ENCODE measurements at places on chromosomes 3 and 15.

GRCh38 chr3:99783011-99783573 lies 34.6 kb upstream of the CMSS1 start:
- DNase-seq = no peak

GRCh38 chr15:43899928-43900327 lies 73.1 kb downstream of the WDR76 start:
- DNase-seq = no peak

GRCh38 chr15:41634072-41634626 lies 26.1 kb upstream of the MGA start:
- no peak for DNase-seq

- DNase-seq = no peak
These were observed 260.7 kb downstream of the NSUN3 start for GRCh38 chr3:94323596-94323995.

DNA sequence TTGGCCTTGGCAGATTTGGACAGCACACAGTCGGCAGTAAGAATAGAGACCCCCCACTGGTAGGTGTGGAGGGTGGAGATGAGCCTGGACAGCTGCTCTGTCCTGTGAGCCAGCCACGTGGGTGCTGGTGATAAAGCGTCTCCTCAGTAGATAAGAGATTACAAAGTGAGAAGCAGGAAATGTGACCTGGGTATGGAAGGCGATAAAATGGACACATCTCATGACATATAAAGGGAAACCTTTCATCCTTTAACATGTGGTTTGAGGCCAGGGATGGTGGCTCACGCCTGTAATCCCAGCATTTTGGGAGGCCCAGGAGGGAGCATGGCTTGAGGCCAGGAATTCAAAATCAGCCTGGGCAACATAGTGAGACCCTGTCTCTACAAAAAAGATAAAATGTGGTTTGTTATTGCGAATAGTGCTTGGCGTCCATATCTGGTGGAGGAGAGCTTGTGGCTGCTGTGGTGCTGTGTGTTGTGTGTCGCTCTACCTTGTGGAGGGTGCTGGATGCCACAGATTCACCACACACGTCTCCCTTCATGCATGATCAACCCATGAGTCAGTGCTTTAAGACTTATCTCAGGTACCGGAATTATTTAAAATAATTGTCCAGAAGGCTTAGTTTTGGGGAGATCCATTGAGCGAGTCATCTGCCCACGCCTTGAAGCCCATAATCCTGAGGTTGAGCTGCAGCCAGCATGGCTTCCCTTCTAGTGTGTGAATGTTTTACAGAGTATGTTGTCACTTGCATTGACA lies 157.0 kb downstream of the GABRG3 start:
- DNase-seq = no peak

All from head of caudate nucleus (tissue), 42 donors.